ENCODE measurements at places on chromosomes 6 and 20. TPM values are rescaled to one million over a fixed set of nuclear protein-coding genes. Genes with fewer than 3 reads are reported as not detected.

IYD gene
- not detected for total RNA-seq

DNA sequence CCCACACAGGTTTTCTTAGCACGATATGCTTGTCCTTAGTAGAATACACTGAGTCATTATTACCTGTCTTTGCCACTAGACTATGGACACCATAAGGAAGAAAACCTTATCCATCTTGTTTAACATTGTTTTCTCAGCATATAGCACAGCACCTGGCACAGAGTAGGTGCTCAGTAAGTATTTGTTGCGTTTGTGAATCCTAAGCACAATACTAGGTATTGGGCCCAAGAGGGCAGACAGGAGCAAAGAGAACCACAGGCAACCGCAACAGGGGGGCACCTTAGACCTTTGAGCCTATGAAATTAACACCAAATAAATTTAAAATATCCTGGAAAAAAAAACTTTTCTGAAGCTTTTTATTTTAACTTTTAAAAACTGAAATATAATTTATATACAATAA lies 3.7 kb upstream of the NCOA6 start:
- no peak for DNase-seq

- no peak for DNase-seq
These were observed 103.6 kb downstream of the JPH2 start for GRCh38 chr20:44083220-44083933.

- no peak for DNase-seq
These were observed 103.1 kb upstream of the SMLR1 start for GRCh38 chr6:130724089-130724488.

SYCP2 gene
- 2.1 TPM for total RNA-seq

GRCh38 chr6:79193971-79194370 lies 40.5 kb downstream of the HMGN3 start:
- no peak for DNase-seq

POU3F2 gene
- total RNA-seq = not detected

DNA sequence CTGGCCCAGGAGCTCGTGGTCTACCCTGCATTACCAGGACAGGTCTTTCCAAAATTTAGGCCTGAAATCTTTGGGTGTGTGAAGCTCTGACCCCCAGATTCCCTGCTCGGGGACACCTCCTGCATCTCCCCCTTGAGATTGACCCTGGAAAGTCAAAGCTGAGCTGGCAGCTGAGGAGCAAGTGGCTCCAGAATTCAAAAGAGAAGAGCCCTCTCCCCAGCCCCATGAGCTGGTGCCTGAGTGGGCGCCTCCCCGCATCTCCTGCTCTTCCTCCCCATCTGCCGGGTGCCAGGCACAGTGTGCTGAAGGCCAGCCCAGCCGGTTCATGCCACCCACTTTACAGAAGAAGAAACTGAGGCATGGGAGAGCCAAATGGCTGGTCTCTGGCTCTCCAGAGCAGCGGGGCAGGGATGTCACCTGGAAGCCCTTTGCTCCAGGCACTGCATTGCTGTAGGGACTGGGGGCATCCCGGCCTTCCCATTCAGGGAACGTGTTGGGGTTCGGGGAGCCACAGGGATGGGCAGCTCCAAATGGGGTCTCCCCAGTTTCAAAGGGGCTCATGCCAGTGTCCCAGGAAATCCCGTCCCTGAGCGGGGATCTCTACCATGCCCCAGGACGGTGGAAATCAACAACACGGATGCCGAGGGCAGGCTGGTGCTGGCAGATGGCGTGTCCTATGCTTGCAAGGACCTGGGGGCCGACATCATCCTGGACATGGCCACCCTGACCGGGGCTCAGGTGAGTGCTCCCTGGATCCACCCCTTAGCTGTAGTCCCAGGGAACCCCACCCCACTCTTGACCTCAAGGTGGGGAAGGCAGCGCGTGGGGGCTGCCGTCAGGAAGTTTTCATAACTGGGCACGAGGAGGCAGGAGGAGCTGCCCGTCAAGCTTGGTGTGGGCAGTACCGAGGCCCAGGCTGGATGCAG lies 20.5 kb downstream of the NPEPL1 start:
- DNase-seq = no peak

- DNase-seq = no peak
These were observed 881.8 kb upstream of the CITED2 start for GRCh38 chr6:140256248-140256647.

GRCh38 chr6:151847064-151847463 lies 39.6 kb downstream of the ESR1 start:
- DNase-seq = no peak

PI16 gene
- total RNA-seq = not detected

CD93 gene
- total RNA-seq = 0.30 TPM

- DNase-seq = no peak
These were observed 42.6 kb downstream of the BMP7 start for GRCh38 chr20:57223648-57224489.

PRSS35 gene
- not detected for total RNA-seq

GRCh38 chr6:53044572-53044971 lies 20.6 kb upstream of the FBXO9 start:
- no peak for DNase-seq

DNA sequence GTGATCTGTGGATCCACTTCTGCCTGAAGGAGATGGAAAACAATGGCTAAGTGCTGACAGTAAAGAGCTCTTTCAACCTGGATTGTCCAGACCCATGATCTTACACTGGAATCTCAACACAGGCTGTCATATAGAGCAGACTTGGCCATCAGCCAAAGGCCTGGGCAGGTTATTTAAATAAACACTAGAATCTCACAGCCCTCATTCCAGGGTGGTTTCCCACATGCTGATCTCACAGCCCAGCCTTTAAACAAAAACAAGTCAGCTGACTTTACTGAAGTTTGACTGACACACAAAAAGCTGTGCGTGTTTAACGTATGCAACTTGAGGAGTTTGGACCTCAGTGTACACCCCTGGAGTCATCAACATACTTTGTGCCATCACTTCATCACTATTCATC lies 28.4 kb downstream of the SYNDIG1 start:
- DNase-seq = no peak

DNA sequence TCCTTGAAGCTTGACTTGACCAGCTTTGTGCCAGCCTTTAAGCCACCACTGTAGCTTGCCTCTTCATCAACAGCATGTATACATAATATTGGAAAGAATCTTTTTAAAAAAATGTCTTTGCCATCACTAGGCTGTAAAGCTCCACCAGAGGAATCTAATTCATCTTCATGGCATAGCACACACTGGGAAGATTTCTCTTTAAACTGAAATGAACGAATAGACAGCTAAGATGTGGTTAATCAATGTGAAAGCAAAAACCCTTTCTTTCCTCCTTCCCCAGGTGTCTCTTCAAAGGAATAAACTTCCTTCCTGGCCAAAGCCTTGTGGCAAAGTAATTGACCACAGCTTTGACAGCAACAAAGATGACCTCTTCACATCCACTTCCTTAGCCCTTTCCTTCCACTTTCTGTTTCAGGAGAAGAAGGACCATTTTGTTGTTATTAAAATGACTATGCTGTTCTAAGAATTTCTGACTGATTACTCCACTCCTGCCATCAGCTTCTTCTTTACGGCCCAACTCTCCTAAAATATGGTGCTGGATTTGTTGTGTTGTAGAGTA lies 428.7 kb upstream of the SOX4 start:
- DNase-seq = no peak

- DNase-seq = peak; percentile 54
These were observed 1.8 kb downstream of the SLA2 start for GRCh38 chr20:36644032-36644705.

DNA sequence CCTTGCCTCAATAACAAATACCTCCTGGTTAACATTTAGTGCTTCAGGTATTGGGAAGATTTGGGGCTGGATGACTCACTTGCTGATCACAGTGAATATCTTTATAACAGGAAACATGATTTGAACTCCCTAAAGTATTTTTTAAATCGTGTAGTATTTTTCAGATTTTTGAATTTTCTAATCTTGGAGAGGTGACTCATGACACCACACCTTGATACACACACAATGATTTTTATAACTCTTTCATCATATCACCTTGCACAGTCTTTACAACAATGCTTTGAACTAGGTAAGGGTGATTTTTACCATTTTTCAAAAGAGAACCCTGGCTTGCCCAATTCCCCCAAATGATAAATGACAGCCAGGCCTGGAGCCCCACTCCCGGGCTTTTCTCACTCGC lies 273.5 kb downstream of the UST start:
- no peak for DNase-seq

LY6G6C gene
- total RNA-seq = not detected

DNA sequence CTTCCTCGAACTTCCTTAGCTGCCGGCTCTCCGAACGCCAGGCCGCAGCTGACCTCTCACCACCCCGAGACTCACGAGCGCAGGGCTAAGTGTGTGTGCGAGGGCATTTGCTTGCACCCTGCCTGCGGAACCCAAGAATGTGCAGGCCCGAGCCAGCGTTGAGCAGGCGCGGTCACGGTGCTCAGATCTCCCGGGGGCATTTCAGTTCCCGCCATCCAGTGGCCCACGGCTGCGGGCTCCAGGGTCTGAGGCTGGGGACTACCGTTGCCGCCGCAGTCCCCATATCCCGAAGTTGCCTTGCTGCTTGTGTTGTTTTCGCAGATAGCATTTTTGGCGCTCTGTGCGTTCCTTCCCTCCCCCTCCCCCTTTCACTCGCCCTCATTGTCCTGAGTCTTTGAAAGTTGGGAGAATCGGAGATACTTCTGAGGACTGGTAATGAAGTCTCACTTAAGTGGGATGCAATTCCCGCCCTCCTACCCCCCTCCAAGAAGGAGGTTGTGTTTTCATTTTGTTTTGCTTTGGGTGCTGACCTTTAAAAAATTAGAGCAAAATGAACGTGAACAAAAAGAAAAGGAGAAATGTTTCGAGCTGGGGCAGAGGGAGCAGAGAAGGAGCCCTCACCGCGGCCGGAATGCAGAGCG lies 1.7 kb downstream of the NR2E1 start:
- no peak for DNase-seq

GRCh38 chr6:36330366-36330765 lies 6.3 kb downstream of the BNIP5 start:
- DNase-seq = no peak

IL17A gene
- total RNA-seq = 1.9 TPM

DNA sequence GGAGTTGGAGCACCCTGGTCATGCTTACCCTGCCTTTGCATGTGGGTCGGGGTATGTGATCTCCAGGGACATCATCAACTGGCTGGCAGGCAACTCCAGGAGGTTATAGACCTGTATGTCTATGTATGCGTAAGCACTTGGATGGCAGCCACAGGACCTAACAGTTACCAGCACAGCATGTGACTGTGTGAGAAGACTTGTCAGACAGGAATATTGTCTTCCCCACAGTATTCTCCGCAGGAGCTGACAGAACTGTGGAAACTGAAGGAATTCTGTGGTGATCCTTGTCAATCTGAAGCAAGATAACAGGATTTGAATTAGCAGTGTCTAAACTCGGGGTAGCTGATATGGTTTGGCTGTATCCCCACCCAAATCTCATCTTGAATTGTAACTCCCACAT lies 59.2 kb downstream of the TMEM244 start:
- no peak for DNase-seq

- no peak for DNase-seq
These were observed 131.6 kb downstream of the DST start for GRCh38 chr6:56510984-56511531.

- no peak for DNase-seq
These were observed 262.4 kb downstream of the ERMARD start for GRCh38 chr6:170013815-170014214.

RAD21L1 gene
- total RNA-seq = not detected

DNA sequence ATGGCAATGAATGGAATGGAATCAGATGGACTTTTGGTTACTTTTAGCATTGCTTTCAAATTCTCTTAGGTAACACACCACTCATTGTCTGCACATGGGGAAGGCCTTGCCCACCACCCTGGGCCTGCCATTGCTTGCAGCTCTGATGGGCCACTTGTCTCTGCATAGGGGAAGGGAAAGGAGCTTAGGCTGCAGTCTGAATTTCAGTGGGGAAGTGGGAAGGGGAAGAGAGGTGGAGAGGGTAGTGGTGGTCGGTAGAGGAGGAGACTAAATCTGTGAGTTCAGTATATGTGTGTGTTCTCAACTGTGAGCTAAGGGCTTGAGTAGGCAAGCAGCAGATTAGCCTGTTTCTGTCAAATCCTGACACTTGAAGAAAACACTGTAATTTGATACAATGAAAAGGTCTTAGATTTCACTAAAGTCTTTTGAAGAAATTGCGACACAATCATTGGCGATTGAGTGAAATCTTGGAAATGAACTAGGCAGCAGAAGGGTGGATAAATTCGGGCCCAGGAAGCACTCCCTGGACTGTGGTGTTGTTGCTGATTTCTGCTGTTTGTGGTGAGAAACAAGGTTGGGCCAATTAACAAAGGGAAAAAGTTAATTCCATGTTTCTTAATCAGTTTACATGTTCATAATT lies 80.6 kb downstream of the OTOR start:
- no peak for DNase-seq

- no peak for DNase-seq
These were observed 31.4 kb upstream of the SEC63 start for GRCh38 chr6:107989166-107990094.

DNA sequence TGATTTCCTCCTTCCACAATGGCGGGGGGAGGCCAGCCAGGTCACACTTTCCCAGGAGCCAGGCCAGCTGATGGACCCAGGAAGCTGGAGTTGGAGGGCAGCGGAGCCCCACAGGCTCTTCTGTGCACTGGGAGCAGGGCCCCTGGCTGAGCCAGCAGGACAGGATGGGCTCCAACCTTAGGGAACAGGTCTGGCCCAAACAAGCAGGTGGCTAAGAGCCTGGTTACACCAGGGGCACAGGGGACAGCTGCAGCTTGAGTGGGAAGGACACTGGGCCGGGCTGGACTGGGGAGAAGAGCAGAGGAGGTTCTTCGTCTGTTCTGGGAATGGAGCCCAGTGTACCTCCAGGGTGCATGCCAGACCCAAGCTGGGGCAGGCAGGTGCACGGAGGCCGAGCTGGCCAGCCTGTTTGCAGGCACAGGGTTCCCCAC lies 102.3 kb downstream of the DLL1 start:
- no peak for DNase-seq
